SJCRH30 (cell line): ENCODE measurements at places on chromosomes 1 and 21.

- no peak for DNase-seq
These were observed 265.8 kb downstream of the CAMTA1 start for GRCh38 chr1:7050751-7051665.

GRCh38 chr1:225911191-225912130 lies 12.6 kb downstream of the PYCR2 start:
- DNase-seq: no peak

- DNase-seq: no peak
These were observed 10.2 kb downstream of the SETSIP start for GRCh38 chr1:92065042-92065441.

DNA sequence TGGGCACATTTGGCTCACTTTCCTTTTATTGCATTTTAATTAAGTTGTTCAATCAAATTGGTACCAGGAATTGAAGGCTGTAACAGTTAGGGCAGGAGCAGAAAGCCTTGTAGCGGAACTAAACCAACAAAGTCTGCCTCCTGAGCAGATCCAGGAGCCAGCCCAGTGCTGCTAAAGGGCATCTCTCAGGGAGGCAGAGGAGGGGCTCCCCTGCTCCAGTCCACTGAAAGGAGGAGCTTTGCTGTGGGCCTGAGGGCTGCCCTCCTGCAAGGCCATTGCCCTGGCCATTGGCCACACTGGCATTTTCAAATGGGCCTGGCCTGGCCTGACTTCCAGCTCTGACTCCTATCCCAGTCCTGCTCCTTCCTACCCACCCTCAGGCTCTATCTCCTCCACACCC lies 3.7 kb upstream of the TRABD2B start:
- DNase-seq: no peak

DNA sequence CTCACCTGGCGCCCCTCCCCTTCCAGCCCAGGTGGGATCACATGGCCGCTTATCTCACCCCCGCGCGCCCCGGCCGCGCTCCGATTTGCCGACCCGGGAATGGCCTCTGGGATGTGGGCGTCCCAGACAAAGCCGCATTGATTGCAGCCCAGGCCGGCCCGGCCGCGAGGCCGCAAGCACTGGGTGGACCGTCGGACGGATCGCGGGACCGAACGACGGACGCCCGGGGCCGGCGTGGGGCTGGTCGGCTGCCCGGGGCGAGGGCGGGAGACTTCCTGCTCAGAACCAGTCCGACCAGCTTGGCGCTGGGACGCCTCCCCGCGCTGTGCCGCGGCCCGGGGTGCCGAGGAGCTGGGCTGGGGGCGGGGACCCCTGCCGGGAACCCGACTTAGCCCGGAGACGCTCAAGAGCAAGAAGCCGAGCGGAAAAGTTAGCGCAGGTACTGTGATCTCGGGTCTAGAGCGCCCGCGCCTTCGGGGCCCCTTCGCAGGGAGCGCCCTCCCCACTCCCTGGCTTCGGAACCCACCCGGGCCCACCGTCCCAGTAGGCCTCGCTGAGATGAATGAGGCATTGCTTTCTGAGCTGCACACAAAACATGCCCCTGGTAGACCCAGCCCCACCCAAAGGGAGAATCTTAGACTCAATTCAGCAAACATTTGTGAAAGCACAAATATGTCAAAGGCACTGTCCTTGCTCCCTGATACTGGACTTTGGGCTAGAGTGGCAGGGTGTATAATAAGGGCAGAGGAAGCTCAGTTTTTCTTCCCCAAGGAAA lies 415 bp upstream of the LAD1 start:
- DNase-seq: no peak

DNA sequence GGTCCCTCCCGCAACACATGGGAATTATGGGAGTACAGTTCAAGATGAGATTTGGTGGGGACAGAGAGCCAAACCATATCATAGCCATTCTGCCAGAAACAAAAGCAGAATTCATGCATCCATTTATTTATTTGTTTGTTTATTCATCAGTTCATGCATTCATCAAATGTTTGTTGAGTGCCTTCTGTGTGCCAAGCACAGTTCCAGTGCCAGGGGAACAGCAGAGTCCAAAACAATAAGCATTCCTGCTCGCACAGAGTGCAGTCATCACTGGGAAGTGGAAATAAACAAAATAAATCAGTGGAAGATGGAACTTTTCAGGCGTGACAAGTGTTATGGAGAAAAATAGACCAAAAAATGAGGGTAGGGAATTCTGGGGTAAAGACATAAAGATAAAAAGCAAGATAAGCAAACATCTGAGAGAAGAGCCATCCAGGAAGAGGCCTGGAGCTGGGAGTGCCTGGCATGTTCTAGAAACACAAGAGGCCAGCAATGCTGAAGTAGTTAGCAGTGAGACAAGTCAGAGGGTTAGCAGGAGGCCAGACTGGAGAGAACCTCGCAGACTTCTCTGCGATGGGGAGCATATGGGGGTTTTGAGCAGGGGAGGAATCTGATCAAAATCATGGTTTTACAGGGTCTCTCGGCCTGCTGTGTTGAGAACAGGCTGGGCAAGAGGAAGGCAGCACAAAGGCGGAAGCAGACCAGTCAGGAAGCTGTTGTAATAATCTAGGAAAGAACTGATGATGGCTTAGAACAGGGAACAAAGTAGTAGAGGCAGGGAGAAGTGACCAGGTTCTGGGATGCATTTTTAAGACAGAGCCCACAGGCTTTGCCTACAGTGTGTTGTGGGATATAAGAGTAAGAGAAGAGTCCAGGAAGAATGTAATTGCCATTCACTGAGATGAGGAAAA lies 113.2 kb downstream of the GLUL start:
- DNase-seq: no peak

- no peak for DNase-seq
These were observed 18.2 kb downstream of the CRYZ start for GRCh38 chr1:74714429-74715235.

- DNase-seq: no peak
These were observed 1.3 kb downstream of the CELSR2 start for GRCh38 chr1:109250454-109251276.

DNA sequence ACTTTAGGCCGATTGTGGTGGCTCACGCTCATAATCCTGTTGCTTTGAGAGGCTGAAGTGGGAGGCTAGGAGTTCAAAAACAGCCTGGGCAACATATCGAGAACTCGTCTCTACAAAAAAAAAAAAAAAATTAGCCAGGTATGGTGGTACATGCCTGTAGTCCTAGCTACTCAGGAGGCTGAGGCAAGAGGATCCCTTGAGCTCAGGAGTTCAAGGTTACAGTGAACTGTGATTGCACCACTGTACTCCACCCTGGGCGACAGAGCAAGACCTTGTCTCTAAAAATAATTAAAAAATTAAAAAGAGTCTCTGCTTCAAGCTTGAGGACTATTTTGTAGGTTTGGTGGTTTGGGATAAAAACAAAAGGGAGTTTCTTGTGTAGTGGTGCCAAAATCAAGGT lies 21.2 kb downstream of the KDM1A start:
- DNase-seq: no peak

- no peak for DNase-seq
These were observed 883 bp downstream of the SLC66A1 start for GRCh38 chr1:19312782-19313635.

DNA sequence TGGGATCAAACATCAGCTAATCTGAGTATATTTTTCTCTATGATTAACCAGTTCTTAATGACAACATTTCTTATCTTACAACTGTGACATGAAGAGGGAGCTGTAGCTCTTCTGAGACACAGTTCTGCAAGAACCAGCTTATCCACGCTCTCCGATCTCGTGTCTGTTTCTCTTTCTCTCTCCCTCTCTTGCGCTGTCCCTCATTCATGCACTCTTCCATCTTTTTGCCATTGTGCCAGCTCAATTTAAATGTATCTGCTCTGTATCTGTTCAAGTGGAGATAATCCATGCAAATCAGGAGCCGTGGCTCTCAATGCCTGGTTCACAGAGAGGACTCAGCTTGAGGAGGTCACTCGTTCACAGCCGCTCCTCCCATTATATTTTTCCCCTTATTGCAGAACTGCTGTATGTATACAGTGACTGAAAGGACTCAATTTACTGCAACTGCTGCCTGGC lies 494.7 kb upstream of the ADGRL2 start:
- peak; percentile 77 for DNase-seq

- no peak for DNase-seq
These were observed 14.6 kb upstream of the PRRC2C start for GRCh38 chr1:171470726-171471125.

- DNase-seq: no peak
These were observed 6.4 kb downstream of the FOXD3 start for GRCh38 chr1:63328781-63329180.

GRCh38 chr1:219847215-219847855 lies 81.0 kb downstream of the SLC30A10 start:
- DNase-seq: no peak

- DNase-seq: peak; percentile 90
These were observed 68.1 kb downstream of the URB2 start for GRCh38 chr1:229694053-229694693.

- peak; percentile 29 for DNase-seq
These were observed 28.9 kb upstream of the C1orf87 start for GRCh38 chr1:60102267-60103061.

- DNase-seq: no peak
These were observed 118.4 kb upstream of the NR5A2 start for GRCh38 chr1:199909137-199909536.

DNA sequence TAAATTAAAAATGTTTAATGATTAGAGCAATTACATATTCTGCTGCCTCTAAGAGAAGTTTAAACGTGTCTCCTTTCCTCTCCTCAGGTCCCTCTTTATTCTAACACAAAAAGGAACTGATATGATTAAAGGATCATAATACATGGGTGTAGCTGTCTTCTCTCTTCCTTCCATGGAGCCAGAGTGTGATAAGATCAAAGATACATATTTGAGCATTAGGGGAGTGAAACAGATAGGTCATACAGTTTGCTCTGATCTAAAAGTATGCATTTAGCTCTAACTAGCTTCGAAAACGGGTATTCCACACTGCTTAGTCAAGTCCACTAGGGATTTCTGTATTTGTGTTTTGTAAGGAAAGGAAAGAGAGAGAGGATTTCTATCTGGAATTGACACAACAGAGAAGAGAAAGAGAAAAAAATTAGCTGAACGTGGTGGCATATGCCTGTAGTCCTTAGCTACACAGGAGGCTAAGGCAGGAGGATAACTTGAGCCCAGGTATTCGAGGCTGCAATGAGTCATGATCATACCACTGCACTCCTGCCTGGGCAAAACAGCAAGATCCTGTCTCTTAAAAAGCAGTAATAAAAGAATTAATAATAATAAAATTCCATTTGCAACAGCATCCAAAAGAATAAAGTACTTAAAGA lies 63.1 kb downstream of the CDC42BPA start:
- no peak for DNase-seq

- no peak for DNase-seq
These were observed 33.3 kb downstream of the PCNT start for GRCh38 chr21:46357335-46357604.

DNA sequence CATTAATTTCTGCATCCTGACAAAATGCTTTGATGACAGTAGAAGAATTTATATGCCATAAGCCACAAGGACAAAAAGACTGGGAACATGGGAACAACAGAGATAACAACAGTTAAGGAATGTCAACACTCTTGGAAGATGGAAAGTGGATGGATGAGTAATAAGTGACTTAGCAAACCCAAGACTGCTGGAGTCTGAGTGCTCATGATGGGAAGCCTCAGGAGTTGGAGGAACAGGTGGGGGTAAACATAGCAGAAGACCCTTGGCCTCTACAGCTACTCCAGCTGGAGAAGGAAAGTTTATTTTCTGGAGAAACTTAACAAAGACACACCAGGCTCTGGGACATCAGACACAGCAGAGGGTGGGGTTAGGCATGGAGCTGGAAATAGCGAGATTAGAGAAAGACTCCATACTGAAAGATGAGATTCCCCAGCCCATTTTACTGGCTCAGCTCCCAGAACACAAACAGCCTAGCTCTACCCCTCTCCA lies 13.6 kb downstream of the G0S2 start:
- DNase-seq: peak; percentile 48

DNA sequence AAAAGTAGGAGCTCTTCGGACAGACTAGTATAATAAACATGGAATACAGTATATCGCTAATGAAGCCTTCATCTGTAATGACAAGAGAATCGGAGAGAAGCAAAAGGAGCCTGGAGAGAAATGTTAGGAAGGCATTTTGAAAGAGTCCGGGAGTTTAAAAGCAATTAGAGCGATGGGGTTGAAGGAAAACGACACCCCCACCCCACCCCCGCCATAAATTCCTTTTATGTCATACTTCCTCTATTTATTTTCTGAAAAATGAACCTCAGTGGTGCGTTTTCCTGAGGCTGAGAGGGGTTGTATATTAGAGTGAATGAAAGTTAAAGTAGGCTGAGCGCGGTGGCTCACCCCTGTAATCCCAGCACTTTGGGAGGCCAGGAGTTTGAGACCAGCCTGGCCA lies 635 bp upstream of the APH1A start:
- no peak for DNase-seq

DNA sequence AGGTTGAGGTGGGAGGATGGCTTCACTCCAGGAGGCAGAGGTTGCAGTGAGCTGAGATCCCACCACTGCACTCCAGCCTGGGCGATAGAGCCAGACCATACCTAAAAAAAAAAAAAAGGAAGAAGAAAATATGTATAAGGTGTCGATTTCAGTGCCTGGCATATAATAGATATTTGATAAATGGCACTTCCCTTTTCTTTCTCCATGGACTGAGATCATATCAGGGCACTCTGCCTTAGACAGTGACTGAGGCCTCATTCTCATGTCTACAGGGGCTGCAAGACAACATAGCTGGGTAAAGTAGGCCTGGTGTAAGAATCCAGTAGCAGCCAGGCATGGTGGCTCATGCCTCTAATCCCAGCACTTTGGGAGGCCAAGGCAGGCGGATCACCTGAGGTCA lies 21.2 kb downstream of the PCAT6 start:
- no peak for DNase-seq

GRCh38 chr1:177998696-177999631 lies 29.1 kb upstream of the SEC16B start:
- no peak for DNase-seq

DNA sequence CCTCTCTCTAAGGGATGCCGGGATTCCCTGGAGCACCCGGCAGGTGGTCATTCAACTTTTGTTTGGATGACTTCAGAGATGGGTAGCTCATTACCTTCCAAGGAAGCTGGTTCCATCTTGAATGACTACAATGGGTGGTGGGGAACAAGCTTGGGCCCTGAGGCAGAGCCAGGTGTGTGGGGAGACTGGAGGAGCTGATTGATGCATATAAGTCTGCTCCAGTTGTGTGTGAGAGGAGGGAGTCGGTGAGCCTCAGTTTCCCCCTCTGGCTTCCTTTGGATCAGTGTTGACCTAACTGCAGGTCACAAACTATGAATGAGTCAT lies 133.8 kb upstream of the ZBTB40 start:
- DNase-seq: no peak

DNA sequence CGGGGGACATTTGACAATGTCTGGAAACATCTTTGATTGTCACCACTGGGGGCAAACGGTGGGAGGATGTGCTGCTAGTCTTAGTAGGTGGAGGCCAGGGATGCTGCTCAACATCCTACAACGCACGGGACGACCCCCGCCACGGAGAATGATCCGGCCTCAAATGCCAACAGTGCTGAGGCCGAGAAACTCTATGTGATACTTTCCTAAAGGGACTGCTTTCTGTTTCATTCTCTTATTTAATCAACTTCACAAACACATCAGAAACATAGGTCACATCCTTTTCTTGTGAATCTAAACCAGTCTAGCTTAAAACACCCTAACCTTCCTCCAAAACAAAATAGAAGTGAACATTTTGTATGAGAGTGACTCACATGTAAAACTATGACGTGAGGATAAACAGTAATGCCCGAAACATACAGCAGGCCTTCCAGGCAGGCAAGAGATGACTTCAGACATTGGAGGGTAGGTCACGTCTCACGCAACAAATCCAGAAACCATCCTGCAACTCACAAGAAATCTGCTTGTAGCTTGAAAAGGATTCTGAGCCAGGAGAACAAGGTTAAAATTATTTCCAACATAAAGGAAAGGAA lies 37.2 kb upstream of the ETS2 start:
- no peak for DNase-seq
